Fibroblast of mammary gland (primary cell): ENCODE measurements at places on chromosomes 5 and 9.
A peak's percentile ranks its signal among the peaks of the same experiment; 100 is the strongest.

- DNase-seq = no peak
Measured at GRCh38 chr5:1159341-1159675, 42.1 kb upstream of the SLC6A19 start.

GRCh38 chr5:170361616-170362015 lies 27.6 kb downstream of the KCNMB1 start:
- DNase-seq = no peak

DNA sequence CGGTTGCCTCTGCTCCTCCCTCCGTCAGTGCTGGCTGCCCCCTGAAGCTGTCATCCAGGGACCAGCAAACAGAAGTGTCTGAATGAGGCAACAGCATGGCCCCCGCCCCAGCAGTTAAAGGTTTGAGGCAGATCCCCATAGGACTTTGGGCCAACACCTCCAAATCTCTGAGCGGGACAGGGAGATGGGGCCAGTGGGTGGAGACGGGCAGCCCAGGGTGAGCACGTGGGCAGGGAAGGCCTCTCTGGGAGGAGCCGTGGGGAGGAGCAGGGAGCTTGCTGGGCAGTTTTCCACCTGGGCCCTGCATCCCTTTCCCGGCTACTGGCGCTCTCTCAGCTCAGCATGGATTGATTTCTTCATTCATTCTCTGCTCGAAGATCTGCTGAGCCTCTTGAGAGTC lies 39.1 kb upstream of the NOTCH1 start:
- no peak for DNase-seq

- DNase-seq = no peak
Measured at GRCh38 chr9:130986356-130986965, 22.5 kb upstream of the LAMC3 start.

DNA sequence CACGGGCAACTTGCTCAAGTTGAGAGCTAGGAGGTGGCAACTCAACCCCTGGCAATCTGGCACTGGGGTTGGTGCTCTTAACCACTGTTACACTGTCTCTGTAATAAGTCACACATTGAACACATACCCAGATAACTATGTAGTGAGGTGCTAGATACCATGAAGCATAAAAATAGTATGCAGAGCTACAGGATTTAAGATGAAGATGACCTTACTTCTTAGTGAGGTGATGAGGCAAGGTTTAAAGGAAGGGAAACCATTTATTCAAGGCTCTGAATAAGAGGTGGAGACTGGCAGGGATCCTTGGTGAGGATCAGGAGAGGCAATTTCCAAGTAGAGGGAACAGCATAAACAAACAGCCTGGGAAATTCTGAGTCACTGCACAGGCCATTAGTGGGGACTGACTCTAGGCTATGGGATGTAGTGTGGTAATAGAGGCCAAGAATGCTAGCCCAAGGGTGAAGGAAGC lies 67.6 kb upstream of the NR3C1 start:
- DNase-seq = peak; percentile 79

GRCh38 chr5:58294598-58295305 lies 165.1 kb downstream of the PLK2 start:
- DNase-seq = peak; percentile 48

- no peak for DNase-seq
Measured at GRCh38 chr5:147036691-147037245, 158.2 kb upstream of the PPP2R2B start.

- DNase-seq = no peak
Measured at GRCh38 chr5:90424245-90424644, 14.7 kb upstream of the CETN3 start.

DNA sequence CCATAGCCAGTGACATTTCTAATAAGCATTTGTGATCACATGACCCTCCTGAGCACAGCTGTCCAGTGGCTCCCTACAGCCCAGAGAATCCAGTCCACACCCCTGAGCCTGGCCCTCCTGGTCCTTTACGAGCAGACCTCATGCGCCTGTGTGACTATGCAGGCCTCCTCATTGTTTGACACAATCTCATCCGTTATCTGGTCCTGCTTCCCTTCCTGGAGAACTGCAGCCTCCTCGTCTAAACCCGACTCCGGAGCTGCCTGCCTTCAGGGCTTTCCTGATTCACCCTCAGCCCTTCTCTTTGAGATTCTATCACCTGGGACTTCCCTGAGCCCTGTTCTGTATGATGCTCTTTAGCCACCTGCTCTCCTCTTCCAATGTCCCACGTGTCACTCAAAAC lies 79.7 kb downstream of the GPR21 start:
- DNase-seq = no peak

DNA sequence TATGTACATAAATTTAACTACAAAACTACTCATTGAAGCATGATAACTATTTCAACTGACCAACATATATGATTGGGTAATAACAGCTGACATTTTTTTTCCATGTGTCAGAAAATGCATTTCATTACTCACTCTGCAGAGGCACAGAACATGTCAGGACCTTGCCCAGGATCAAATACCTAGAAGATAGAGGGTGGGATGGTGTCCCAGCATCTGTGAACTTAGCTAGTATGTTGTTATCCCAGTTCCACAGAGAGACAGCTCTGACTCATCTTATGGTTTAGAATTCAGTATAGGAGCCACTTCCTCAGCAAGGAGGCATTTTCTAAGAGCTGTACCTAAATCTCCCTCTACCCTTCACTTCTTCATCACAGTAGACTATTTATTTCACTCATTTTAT lies 1198.6 kb upstream of the ACO1 start:
- DNase-seq = peak; percentile 72

- peak; percentile 79 for DNase-seq
Measured at GRCh38 chr9:129964901-129965734, 77.9 kb downstream of the FNBP1 start.

DNA sequence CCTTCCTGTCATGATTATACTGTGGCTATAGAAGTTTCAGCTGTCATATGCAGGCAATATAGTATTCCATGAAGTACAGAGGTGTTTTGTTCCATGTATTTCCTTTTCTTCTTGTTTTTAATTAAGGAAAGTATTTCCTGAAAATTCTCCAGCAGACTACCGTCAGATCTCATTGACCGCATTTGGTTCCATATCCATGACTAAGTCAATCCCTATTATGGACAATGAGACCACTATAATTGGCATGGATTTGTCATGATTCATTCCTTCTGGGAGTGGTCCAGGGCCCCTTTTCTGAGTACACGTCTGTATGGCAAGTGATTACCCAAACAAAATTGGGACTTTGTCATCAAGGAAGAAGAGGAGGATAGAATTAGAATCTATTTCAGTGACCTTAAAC lies 283.2 kb upstream of the CLINT1 start:
- peak; percentile 78 for DNase-seq

GRCh38 chr5:142758062-142758795 lies 11.9 kb upstream of the ARHGAP26 start:
- no peak for DNase-seq

DNA sequence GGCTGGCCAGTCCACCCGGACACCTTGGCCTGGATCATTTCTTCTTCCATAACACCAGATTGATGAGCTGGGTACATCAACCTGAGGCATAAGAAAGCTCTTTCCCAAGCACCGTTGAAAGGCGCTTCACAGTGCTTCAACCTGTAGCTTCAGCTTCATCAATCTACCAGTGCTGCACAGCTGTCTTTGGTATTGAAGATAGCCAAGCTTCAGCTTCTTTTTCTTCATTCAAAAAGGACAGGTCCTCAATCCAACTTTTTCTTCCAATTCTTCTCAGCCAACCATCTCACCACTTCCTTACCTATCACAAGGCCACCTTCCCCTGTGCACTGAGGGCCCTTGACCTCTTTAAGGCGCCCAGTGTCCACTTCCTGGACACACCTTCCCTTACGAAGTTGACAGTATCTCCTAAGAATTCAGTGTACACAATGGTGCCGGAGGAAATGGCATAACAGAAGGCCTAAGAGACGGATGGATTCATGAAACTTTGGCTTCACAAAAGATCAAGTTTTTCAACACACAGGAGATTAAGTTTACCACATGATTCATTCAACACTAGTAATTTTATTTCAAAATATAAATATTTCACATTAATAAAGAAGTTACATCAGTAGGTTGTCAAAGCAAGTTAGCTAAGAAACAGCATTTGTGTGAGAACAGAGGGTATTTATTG lies 1.4 kb upstream of the CTNNAL1 start:
- no peak for DNase-seq

DNA sequence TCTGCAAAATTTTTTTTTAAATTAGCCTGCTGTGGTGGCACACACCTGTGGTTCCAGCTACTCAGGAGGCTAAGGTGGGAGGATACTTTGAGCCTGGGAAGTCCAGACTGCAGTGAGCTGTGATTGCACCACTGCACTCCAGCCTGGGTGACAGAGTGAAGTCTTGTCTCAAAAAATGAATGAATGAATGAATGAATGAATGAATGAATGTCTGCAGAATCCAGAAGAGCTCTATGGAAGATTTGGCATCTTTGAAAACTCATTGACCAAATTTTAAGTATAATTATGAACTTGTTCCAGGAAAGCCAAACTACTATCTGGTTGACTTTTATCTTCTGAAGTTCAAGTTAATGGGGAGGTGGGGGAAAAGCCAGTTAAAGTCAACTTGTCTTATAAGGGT lies 94.2 kb upstream of the ERBIN start:
- DNase-seq = no peak

DNA sequence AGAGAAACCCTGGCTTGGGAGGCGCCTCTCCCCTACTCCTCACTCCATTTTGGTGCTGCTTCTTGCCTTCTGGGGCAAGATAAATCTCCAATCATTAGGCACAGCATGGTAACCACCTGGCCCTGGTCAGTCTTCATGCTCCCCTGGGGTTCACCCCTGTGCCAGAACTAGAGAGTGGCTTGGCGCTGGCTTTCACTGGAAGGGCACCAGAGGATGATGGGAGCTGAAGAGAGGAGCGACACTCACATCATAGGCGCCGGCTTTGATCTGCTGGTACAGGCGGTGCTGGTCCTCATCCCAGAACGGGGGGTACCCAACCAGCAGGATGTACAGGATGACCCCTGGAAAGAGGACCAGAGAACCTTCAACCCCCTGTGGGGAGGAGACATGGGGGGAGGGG lies 38.1 kb downstream of the CAMK2A start:
- no peak for DNase-seq

DNA sequence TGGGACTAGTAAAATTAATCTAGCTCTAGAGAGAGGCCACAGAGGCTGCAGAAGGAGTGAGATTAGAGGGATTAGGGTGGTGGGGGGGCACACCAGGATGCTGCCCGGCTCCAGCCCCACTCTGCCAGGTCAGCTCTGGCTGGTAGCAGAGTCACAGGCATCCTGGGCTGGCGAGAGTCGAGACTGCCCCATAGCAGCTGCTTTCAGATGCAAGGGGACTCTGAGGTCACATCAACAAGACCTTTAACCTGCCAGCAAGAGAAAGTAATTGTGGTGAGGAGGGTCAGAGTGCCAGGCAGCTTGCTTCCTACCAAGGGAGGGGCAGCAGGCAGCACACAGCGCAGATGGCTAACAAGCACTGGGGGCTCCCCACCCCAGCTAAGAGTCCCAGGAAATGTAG lies 7.5 kb downstream of the EPB41L4B start:
- no peak for DNase-seq

- no peak for DNase-seq
Measured at GRCh38 chr9:97387504-97387886, 24.4 kb upstream of the TDRD7 start.

GRCh38 chr5:96302174-96302738 lies 130.8 kb downstream of the PCSK1 start:
- no peak for DNase-seq

- DNase-seq = no peak
Measured at GRCh38 chr9:113484258-113484730, 20.8 kb downstream of the RGS3 start.

DNA sequence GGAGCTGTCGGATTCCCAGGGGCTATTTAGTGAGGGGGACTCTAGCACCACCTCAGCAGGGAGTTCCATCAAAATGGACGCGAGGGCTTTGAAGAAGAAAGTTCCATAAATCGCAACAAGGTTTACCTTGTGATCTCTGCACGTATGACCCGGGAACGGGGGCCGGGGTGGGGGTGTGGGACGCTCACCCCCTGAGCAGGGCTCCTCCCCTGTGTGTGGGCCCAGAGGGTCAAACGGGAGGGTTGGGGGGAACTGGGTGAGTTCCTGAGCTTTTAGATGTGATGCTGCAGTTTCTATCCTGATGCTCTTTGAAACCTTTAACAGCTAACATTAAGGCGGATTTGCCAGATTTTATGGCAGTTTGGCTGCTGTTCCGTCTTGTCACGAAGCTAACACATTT lies 18.9 kb upstream of the LRRC14B start:
- DNase-seq = no peak

- peak; percentile 18 for DNase-seq
Measured at GRCh38 chr9:100352201-100352726, 478 bp downstream of the TEX10 start.

GRCh38 chr9:127370147-127370579 lies 26.8 kb upstream of the SLC2A8 start:
- no peak for DNase-seq

- DNase-seq = no peak
Measured at GRCh38 chr5:64682608-64683007, 7.7 kb upstream of the SHISAL2B start.

- no peak for DNase-seq
Measured at GRCh38 chr5:30103052-30103451, 1090.4 kb upstream of the CDH6 start.

DNA sequence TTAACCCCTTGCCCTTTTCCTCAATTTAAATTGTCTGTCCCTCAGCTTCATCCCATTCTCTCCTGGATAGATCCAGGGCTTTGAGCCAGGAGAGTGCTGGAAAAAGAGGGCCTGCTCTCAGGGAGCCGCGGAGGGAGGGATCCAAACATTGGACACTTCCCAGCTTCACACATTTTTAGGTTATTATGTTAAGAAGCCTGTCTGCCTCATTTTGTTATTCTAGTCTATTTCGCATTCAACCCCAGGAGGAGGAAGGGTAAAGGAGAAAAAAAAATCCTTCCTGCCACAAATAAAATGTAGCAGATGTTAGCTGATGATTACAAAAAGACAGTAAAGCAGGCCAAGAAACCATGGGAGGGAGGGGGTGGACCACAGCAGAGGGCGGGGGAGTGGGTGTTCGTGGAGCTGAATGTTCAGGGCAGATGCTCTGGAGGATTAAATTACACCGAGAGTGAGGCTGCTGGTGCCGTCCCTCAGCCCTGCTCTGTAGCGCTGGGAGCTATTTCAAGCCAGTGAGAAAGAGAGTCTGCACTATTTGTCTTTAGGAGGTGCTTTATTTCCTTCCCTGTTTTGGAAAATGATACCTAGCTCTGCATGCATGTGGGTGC lies 60.6 kb upstream of the ZFR start:
- peak; percentile 97 for DNase-seq

DNA sequence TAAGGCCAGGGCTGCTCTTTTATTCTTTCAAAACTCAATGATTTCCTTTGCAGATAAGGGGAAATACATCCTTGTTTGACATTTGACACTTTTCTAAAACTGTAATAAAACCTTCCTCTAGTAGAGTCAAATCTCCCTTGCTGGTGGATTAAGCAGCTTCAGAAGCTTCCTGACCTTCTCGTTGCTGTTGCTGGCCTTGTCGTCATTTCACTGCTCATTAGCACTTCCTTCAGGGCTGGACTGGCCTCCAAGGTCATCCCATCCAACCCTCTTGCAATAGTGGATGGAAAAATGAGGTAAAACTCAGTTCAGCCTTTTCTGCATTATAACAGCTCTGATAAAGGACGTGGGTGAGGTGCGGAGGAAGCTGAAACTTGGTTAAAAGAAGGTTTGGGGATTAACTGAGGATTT lies 1.1 kb upstream of the ADAMTSL1 start:
- DNase-seq = peak; percentile 58

- DNase-seq = peak; percentile 57
Measured at GRCh38 chr9:20312732-20313131, 309.6 kb downstream of the MLLT3 start.
